ENCODE measurements at places on chromosomes 4 and X.

DNA sequence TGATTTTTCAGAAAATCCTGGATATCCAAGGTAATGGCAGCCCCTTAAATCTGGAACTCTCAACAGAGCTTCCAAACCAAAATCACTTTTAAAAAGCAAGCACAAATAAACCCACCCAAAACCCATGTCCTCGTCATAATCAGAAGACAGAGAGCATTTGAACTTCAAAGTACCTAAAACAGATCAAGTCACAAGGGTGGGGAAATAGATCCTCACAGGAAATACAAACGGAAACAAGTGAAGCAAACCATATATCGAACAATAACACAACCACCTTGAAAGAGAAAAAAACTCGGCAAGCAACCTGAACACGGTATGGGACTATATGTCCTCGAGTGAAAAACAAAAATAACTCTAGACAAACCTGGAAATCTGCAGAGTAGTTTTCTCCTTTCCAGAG lies 15.9 kb upstream of the CCNQ start:
- DNase-seq: no peak

GRCh38 chrX:78693536-78693935 lies 34.4 kb upstream of the RTL3 start:
- DNase-seq: no peak

DNA sequence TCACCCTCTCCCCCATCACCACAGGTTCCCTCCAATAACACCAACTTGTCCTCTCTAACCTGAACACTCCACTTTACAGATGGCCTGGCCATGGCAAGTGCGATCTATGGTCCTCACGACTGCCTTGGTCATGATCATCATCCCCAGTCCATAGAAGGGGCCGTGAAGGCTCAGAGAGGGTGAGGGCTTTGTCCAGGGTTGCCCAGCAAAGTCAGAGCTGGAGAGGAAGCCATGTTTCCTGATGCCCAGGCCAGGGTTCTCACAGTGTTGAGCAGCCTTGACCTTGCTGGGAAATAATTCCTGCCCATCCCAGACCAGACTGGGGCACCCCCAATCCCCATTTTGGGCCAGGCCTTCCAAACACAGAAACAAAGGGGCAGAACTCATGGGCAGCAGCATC lies 42.9 kb upstream of the MAN2B2 start:
- DNase-seq: no peak

GRCh38 chrX:53544936-53545335 lies 110.8 kb upstream of the HSD17B10 start:
- no peak for DNase-seq

GRCh38 chrX:13345438-13345837 lies 25.6 kb upstream of the ATXN3L start:
- no peak for DNase-seq

GRCh38 chrX:74579597-74580198 lies 34.7 kb downstream of the RLIM start:
- DNase-seq: no peak

GRCh38 chr4:170464614-170465197 lies 374.9 kb upstream of the AADAT start:
- no peak for DNase-seq

- DNase-seq: no peak
Observed at GRCh38 chr4:11824566-11824965, 395.9 kb upstream of the HS3ST1 start.

DNA sequence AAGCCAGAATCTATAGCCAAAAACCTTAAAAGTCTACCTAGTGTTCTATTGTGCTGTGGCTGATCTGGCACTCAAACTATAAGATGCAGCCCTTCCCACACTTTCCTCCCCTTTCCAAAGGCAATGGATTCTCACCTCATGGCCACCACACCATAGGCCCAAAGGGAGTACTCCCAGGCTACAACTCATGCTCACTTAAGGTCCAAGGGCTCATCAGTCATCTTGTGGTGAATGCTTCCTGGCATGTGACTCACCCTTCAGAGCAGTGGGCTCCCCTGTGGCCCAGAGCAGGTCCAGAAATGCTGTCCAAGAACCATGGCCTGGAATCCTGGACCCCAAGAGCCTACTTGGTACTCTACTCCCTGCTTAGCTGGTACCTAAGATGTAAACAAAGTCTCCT lies 181.0 kb downstream of the CHRDL1 start:
- DNase-seq: no peak

DNA sequence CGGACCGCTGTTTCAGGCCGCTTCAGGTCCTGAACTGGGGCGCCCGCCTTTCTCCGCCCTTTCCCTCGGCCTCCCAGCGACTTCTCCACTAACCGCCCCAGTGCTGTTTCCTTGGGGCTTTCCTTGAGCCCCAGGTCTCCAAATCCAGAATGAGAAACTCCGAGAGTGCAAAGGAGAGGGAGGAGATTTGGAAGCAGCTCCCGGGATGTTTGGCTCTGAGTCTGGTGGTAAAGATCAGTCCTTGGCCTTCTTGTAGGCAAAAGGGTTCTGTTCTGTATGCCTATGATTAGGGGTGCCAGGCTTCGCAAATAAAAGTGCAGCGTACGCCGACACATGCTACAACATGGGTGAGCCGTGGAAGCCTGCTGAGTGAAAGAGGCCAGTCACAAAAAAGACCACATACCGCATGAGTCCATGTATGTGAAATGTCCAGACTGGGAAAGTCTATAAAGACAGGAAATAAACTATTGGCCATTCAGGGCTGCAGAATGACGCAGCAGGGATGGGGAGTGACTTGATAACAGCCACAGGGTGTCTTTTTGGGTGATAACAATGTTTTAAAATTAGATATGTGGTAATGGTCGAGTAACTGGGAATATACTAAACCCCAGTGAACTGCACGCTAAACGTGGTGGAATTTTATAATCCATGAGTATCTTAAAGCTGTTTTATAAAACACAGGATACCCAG lies 99.8 kb downstream of the TRAPPC11 start:
- DNase-seq: no peak

GRCh38 chrX:30663322-30663721 lies 10.1 kb downstream of the GK start:
- no peak for DNase-seq

DNA sequence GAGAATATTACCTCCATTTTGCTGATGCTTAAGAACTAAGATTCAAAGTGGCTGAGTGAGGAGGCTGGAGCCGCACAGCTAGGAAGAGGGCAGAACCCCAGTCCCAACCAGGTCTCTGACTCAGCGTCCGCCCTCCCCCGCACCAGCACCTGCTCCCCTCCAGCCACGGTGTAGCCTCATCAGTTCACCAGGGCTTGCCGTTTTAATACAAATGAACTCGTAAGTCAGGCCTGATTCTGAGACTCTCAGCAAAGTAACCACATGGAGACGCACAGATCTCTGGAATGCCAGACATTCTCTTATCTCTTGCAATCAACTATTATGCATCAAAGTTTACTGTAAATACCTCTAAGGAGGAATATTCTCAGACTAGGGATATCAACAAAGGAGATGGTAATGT lies 52.4 kb downstream of the ENPP6 start:
- no peak for DNase-seq
